ENCODE measurements at places on chromosomes 6 and 20. TPM values are rescaled to one million over a fixed set of nuclear protein-coding genes. Genes with fewer than 3 reads are reported as not detected.

The GCM1 gene
- 0.29 TPM for total RNA-seq

- H3K4me3 ChIP-seq, result no peak overlapping the region
- H3K27me3 ChIP-seq, result no peaks in the 10 kb centered on the region
- H3K36me3 ChIP-seq, result no peaks in the 10 kb centered on the region
- no peaks in the 10 kb centered on the region for H3K4me1 ChIP-seq
- DNase-seq, result no peak
- H3K27ac ChIP-seq, result no peak overlapping the region
These were observed 262.4 kb upstream of the AGPAT4 start for GRCh38 chr6:161536224-161536630.

DNA sequence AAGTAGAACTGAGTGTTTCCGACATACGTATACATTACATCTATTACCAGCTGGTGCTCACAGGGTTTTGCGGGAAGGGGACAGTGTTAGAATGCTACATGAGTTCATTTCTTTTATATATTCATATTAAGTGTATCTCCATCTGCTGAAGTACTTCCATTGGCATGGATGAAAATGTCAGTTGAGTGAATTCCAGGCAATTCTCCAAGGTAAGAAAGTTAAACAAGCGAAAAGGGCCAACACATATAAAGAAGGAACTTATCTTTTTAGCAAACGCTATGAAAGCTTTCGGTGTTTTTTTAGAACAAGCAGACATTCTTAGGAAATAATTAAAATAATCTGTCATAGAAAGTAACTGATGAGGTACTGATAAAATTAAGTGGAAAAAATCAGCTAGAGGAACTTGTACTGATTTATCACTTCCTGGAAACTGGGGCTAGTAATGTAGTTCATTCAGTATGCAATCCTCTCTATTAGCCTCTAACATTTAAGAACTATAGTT, 34.6 kb downstream of the RNF146 start:
- peaks cover 13% of the 10 kb centered on the region for H3K4me1 ChIP-seq
- no peaks in the 10 kb centered on the region for H3K27me3 ChIP-seq
- no peak for DNase-seq
- H3K27ac ChIP-seq, result no peak overlapping the region
- peaks cover 40% of the 10 kb centered on the region for H3K36me3 ChIP-seq

The VWA7 gene
- total RNA-seq, result 2.9 TPM

DNA sequence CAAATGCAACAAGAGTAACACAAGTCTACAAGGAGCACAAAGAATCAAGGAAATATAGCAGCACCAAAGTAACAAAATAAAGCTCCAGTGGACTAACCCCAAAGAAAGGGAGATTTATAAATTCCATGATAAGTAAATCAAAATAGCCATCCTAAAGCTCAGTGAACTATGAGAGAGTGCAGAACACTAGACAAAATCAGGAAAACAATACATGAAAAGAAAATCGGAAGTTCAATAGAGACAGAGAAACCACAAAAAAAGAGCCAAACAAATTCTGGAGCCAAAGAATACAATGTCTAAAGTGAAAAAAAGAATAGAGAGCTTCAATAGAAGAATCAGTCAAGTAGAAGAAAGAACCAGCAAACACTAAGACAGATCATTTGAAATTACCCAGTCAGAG, 247.3 kb upstream of the TENT5A start:
- no peak overlapping the region for H3K27ac ChIP-seq
- no peak for DNase-seq
- no peaks in the 10 kb centered on the region for H3K27me3 ChIP-seq
- H3K4me1 ChIP-seq, result no peaks in the 10 kb centered on the region

DNA sequence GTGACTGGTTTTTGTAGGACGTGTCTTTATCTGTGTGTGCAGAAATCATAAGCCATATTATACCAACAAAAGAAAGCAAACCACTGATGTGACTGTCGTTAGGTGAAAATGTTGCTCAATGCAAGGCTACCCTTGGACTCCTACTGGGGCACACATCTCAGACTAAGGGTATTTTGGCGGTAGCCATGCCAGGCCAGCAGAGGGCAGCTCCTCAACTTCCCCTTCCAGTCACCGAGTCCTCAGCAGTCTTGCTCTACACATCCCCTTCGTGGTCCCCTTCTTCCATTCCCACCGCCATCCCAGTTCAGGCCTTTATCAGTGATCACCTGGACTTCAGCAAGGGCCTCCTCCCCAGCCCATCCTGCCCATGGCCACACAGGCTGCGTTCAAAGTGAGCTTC, 113.7 kb upstream of the GGTLC1 start:
- H3K4me1 ChIP-seq, result no peaks in the 10 kb centered on the region
- H3K4me3 ChIP-seq, result no peak overlapping the region
- DNase-seq, result no peak
- H3K36me3 ChIP-seq, result no peaks in the 10 kb centered on the region

The FLOT1 gene
- total RNA-seq, result 49.1 TPM

The SNAP91 gene
- total RNA-seq, result not detected

DNA sequence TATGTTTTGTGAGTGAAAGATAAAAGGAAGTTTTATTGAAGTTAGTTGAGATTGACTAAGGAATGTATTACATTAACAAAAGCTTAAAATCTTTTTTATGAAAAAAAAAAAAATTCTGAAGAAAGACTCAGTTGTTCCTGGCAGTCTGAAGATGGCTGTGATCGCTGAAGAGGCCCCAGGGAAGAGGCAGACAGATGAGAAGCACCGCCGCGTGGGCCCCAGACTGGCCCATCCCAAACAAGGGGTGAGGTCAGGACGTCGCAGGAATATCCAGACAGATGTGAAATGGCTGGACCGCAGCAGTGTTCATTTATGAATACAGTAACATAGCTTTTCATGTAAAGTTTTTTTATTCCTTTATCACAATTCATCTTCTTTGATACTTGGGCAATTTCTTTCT, 194.2 kb downstream of the TBXT start:
- no peaks in the 10 kb centered on the region for H3K36me3 ChIP-seq
- no peak overlapping the region for H3K27ac ChIP-seq
- no peak overlapping the region for H3K4me3 ChIP-seq
- H3K4me1 ChIP-seq, result no peaks in the 10 kb centered on the region

DNA sequence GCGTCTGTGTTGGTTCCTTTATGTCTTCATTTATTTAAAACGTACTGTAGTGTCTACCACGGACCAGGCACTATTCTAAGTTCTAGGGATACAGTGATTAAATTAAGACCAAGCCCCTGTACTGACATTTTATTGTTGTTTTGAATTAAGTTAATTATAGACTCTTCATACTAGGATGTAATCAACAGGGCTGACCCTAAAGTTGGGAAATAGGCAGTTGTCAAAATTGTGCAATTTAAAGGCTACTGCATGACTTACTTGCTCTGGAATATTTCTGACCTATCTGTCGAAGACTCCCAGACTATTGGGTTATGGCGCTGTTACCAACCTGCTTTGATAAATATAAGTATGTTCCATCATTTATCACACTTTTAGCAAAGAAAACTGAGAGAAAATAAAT, 6.7 kb downstream of the MYO6 start:
- no peaks in the 10 kb centered on the region for H3K4me1 ChIP-seq
- H3K4me3 ChIP-seq, result no peak overlapping the region
- no peaks in the 10 kb centered on the region for H3K36me3 ChIP-seq
- no peak overlapping the region for H3K27ac ChIP-seq
- no peak for DNase-seq
- H3K27me3 ChIP-seq, result peaks cover 52% of the 10 kb centered on the region

- H3K27me3 ChIP-seq, result peaks cover 4% of the 10 kb centered on the region
- no peaks in the 10 kb centered on the region for H3K36me3 ChIP-seq
- no peak for DNase-seq
These were observed 178.1 kb downstream of the RIMS1 start for GRCh38 chr6:72064399-72064975.

The CLPSL2 gene
- not detected for total RNA-seq

GRCh38 chr6:2920671-2921112, 17.6 kb upstream of the SERPINB9 start:
- H3K36me3 ChIP-seq, result no peaks in the 10 kb centered on the region
- H3K27ac ChIP-seq, result no peak overlapping the region
- no peaks in the 10 kb centered on the region for H3K4me1 ChIP-seq
- H3K4me3 ChIP-seq, result no peak overlapping the region

DNA sequence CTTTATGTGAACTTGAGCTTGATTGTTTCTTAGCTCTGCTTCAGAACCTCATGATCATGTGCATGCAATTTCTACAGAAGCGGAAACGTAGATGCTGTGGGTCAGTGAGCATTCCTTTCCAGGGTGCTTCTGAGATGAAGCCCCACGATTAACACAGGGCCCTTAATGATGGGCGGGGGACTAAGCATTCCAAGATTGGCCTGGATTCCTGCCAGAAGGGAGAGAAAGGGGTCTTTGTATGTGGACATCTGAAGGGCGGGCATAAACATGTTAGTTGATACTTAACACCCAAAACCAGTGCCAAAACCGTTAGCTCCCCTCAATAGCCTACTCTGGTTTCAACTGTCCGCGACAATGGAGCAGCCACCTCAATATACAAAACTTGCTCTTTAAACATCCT, 46.9 kb upstream of the POU3F2 start:
- H3K27me3 ChIP-seq, result peaks cover 13% of the 10 kb centered on the region
- no peaks in the 10 kb centered on the region for H3K36me3 ChIP-seq
- no peaks in the 10 kb centered on the region for H3K4me1 ChIP-seq

The TP53TG5 gene
- total RNA-seq, result not detected

DNA sequence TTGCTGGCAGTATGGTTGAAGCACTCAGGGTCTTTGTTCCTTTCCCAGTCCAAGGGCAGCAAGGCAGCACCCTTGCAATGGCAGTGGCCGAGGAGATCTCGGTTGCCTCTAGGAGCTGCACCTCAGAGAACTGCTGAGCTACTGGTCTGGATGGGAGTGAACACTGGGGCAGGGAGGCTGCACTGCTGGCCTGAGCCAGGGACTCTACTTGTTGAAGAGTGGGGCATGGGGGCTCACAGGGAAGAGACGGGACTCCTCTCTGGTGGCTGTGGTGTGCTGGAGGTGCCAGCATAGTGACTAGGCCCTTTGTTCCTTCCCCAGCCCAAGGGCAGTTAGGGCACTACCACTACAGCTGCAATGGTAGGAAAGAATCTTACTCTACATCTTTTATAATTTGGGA, 203.0 kb downstream of the ZDHHC14 start:
- no peak overlapping the region for H3K27ac ChIP-seq
- H3K27me3 ChIP-seq, result no peaks in the 10 kb centered on the region
- DNase-seq, result no peak
- H3K36me3 ChIP-seq, result peaks cover 9% of the 10 kb centered on the region
- H3K4me3 ChIP-seq, result no peak overlapping the region
- peaks cover 43% of the 10 kb centered on the region for H3K4me1 ChIP-seq

DNA sequence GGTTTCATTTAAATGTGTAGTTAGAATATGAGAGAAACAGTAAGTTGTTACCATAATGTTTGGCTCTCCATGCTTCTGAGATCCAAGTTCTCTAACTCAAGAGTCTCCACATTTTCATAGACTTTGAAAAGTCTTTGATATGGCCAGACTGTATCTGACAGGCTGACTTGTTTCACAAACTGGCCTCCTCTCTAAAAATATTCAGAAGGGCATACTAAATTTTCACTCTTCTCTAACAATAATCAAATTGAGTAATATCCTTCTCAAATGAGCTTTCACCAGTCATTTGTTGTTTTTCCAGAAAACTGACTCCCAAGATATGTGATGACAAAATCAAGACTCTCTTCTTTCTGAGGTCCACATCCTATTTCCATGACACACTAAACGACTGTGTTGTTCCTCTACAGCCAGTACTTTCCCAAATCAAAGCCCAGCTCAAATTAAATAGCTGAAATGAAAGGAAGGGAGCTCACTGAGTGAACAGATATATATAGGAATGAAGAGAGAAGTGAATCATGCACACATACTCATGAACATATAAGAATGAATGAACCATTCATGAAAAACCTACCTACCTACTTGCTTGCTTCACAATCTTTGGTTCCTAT, 15.1 kb downstream of the HIVEP2 start:
- H3K4me1 ChIP-seq, result peaks cover 79% of the 10 kb centered on the region
- H3K4me3 ChIP-seq, result no peak overlapping the region
- no peak for DNase-seq
- H3K27me3 ChIP-seq, result no peaks in the 10 kb centered on the region
- peak overlapping the region; percentile 59 for H3K27ac ChIP-seq

- no peak for DNase-seq
- no peaks in the 10 kb centered on the region for H3K36me3 ChIP-seq
- no peak overlapping the region for H3K4me3 ChIP-seq
- no peaks in the 10 kb centered on the region for H3K4me1 ChIP-seq
- peaks cover 12% of the 10 kb centered on the region for H3K27me3 ChIP-seq
These were observed 235.9 kb downstream of the TFAP2C start for GRCh38 chr20:56865055-56865454.

- peaks cover 27% of the 10 kb centered on the region for H3K4me1 ChIP-seq
- peaks cover 33% of the 10 kb centered on the region for H3K36me3 ChIP-seq
- H3K27me3 ChIP-seq, result no peaks in the 10 kb centered on the region
- H3K4me3 ChIP-seq, result no peak overlapping the region
- peak; percentile 13 for DNase-seq
- no peak overlapping the region for H3K27ac ChIP-seq
These were observed 43.6 kb upstream of the ZBP1 start for GRCh38 chr20:57663681-57664451.

- H3K4me1 ChIP-seq, result no peaks in the 10 kb centered on the region
- H3K27ac ChIP-seq, result no peak overlapping the region
- H3K36me3 ChIP-seq, result no peaks in the 10 kb centered on the region
These were observed 133.5 kb downstream of the PHACTR3 start for GRCh38 chr20:59737816-59738215.
